SIG-M5 (cell line): ENCODE measurements at places on chromosomes 12 and 14.
A peak's percentile ranks its signal among the peaks of the same experiment; 100 is the strongest.

- DNase-seq = no peak
Measured at GRCh38 chr14:87767567-87767901, 225.4 kb downstream of the GALC start.

- no peak for DNase-seq
Measured at GRCh38 chr14:104224131-104224505, 85.7 kb downstream of the KIF26A start.

GRCh38 chr12:26250801-26251200, 55.4 kb downstream of the SSPN start:
- DNase-seq = no peak

- DNase-seq = no peak
Measured at GRCh38 chr12:100337727-100338126, 19.1 kb upstream of the SLC17A8 start.

DNA sequence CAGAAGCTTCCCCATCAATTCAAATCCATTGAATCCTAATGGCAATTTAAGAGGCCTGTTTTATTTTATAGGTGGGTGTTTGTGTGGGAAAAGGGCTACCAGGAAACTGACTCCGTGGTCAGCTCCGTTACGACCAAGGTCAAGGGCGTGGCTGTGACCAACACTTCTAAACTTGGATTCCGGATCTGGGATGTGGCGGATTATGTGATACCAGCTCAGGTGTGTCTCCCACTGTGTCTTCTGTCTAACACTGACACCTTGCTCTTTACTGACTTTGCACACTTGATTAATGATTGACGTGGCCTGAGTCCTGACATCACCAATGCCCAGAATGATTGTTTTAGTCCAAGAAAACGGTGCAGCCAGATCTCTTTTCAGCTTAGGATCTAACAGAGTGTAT, 7.1 kb downstream of the P2RX4 start:
- no peak for DNase-seq

- DNase-seq = no peak
Measured at GRCh38 chr12:13210236-13211190, 14.0 kb downstream of the EMP1 start.

GRCh38 chr14:43258396-43258795, 1248.7 kb downstream of the FSCB start:
- DNase-seq = no peak

GRCh38 chr14:32508281-32508680, 179.2 kb downstream of the AKAP6 start:
- DNase-seq = no peak

DNA sequence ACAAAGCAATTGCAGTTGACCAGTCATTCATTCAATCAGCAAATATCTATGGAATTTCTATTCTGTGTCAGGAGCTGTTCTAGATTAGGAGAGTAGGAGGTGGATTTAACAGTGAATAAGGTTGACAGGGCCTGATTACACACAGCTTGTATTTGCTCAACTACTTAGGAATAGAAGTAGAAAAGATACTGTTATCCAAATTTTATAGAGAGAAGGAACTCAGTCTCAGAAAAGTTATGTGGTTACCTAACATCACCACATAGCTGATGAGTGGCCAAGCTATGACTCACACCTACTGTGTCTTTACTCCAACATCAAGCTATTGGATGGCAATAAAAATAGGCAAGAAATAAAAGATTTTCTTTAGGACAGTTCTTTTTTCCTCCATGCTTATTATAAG, 374.8 kb downstream of the RMST start:
- no peak for DNase-seq

DNA sequence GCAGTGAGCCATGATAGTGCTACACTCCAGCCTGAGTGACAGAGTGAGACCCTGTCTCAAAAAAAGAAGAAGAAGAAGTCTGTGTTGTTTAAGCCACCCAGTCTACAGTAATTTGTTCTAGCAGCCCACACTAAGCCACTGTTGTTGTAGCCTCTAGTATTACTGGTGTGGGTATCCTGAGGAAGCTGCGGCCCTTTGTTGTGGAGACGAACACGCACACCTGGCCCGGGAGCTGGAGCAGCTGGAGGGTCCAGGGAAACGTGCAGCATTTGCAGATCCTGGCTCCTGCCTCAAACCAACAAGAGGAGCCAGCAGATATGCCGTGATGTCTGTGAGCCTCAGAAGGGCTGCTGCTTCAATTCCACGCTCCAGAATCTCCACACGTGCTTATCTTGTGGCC, 65.3 kb downstream of the MAP1LC3B2 start:
- DNase-seq = no peak

GRCh38 chr12:10307630-10308029, at the start of gene KLRD1:
TSS of gene KLRD1 (plus strand) at chr12:10307870. CDS start at chr12:10308078, 208 bp downstream.
- no peak for DNase-seq

- DNase-seq = no peak
Measured at GRCh38 chr12:92098594-92099380, 46.9 kb downstream of the BTG1 start.

DNA sequence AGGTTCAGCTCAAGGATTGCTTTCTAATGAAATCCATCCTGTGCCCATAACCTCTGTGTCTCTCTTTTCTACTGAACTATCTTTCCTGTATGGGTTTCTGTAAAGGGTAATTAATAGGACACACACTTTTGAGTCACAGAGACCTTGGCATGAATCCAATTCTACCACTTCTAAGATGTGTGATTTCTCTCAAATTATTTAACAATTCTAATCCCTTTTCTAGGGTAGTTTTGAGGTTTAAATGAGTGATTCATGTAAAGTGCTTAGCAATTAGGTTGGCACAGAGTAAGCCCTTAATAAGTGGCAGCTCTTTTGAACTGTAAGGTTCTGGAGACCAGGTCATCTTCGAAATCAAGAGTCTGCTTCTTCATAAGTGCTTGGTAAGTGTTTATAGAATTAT, 202.7 kb downstream of the RASSF9 start:
- DNase-seq = no peak

DNA sequence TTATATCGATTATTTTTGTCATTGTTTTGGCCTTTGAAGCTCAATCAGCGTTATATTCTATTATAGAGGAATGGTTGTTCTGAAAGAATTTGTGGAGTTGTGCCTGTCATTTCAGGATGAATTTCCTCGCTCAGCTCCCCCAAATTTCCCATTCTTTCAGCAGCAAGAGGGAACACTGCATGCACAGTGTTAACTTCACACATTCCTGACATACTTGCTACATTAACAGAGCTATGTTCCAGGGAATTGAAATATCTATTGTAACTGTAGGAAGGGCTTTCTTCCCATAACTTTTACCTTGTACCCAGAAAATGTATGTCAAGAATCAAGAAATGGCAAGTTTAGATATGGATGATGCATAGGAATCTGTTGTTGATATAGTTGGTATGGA, 379.0 kb downstream of the LRIG3 start:
- DNase-seq = no peak

DNA sequence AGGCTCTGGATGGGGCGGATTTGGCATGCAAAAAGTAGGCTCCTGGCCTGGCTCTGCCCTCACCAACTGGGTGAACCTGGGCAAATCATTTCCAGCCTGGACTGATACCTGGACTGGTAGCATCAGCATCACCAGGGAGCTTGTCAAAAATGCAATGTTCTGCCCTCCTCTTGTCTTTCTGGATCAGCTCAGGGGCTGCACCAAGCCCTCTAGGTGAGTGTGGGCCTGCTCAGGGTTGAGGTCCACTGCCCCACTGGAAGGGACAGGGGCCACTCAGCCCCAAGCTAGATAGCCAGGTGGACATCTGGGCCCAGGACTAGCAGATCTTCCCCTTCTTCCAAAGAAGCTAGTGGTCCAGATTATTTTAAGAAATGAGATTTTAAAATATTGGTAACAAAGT, 99.6 kb downstream of the RBM19 start:
- DNase-seq = no peak

GRCh38 chr14:64891173-64891838, 11.6 kb upstream of the SPTB start:
- no peak for DNase-seq

- no peak for DNase-seq
Measured at GRCh38 chr14:37992499-37992898, 215.2 kb upstream of the SSTR1 start.

DNA sequence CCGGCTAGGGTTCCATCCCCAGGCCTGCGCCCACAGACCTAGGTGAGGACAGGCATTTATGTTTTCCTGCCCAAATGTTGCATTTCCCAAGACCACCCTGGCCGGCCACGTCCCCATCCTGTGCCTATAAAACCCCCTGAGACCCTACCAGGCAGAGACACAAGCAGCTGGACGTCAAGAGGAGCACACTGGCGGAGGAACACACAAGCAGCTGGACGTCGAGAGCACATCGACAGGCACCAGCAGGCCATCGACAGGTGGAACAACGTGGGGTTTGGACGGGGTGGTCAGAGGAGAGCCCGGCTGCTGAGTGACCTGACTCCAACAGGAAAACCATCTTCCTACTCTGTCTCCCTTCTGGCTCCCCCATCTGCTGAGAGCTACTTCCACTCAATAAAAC, 19.6 kb upstream of the LDHB start:
- DNase-seq = no peak

DNA sequence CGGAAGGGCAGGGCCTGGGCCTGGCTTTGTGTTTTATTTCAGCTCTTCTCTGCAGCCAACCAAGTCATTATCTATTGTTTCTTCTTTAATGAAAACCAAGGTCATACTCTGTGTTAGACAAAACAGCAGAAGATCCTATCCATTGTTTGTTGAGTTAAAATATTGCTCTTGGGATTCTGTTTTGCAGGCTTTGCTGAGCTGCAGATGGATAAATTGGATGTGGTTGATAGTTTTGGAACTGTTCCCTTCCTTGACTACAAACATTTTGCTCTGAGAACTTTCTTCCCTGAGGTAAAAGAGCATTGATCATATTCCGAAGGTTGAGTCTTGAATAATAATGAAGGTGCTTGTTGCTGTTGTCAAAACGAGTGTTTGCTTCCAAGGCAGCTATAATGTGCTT, 106.6 kb downstream of the PLXNC1 start:
- DNase-seq = no peak

GRCh38 chr12:102069707-102070106, 7.9 kb upstream of the WASHC3 start:
- DNase-seq = no peak

GRCh38 chr12:47237751-47238211, 158.0 kb upstream of the AMIGO2 start:
- no peak for DNase-seq

GRCh38 chr12:113261847-113262470, 40.7 kb downstream of the TPCN1 start:
- DNase-seq = no peak

DNA sequence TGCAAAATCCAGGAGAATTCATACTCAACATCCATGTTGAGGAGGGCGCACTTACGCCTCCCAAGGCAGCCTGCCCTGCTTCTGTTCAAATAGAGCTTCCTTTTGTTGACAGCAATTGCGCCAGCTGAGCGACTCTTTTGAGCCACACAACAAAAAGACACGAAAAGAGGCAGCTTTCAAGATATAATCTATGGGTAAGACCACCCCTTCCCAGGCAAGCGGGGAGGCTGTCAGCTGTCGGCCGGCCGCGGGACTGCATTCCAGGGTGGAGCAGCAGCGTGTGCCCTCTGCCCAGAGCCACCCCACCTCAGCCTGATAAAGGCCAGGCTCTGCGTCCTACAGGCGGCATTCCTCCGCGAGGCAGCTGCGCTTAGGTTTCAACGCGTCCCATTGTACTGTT, 15.8 kb upstream of the STAB2 start:
- no peak for DNase-seq

DNA sequence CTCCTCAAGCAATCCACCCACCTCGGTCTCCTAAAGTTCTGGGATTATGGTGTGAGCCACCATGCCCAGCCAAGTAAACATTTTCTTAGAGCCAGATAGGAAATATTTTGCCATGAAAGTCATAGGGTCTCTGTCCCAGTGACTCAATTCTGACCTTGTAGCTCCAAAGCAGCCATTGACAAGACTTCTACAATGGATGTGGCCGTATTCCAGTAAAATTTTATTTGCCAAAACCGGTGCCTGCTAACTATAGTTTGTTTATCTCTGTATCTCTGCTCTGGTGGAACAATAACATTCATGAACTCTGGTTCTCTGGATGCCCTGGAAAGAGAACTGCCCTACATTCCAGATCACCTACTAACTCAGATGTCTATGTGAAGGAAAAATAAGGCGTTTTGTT, 54.6 kb upstream of the USP44 start:
- no peak for DNase-seq

- no peak for DNase-seq
Measured at GRCh38 chr14:22979748-22980392, 2.5 kb downstream of the AJUBA start.

GRCh38 chr14:32847867-32848266, 90.8 kb upstream of the NPAS3 start:
- DNase-seq = no peak

- DNase-seq = peak; percentile 15
Measured at GRCh38 chr12:109994401-109995175, 1.6 kb downstream of the GIT2 start.

DNA sequence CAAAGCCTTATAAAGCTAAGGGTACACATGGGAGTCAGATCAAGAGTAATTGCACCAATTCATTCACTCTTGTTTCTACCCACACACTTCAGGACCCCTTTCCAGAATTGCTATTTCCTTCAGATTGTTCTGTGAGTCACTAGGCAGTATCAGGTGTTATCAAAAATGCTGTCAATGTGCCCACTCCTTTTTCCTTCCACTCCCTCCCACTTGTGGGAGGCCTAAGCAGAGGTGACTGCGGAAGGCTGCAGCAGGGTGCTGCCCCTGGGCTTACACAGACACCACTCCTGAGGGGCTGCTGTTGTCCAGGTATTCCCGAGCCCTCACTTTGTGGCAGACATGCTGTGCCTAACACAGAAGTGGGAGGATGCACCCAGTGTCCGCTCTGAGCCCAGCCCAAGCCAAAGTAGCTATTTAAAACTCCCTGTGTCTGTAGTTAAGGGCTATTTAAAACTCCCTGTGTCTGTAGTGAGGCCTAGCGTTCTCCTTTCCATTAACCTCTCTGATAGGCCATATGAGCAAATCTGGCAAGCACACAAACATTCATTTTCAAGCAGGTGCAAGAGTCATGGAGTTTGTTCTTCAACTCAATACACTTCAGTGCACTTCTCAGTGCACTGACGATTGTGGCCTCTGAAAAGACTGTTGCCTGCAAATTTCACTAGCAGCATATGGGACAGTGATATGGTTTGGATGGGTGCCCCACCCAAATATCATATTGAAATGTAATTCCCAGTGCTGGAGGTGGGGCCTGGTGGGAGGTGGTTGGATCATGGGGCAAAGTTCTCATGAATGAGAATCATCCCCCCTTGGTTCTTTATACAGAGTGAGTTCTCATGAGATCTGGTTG, 117.8 kb downstream of the PHLDA1 start:
- DNase-seq = no peak

DNA sequence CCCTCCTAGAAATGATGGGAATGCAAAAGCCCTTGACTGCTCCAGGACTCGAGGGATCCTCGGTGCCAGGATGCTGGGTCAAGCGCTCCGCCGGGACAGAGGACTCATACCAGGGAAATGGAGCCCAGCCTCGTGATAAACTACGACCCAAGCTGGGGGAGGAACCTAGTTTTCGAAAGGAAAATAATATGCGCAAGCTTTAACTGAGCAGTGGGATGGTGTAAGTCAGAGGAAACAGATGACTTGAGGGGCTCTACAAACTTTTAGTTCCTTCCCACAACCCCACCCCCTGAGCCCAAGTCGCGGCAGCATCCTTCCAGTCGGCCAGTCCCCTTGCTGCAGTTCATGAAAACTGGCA, 654 bp upstream of the SUPT16H start:
- peak; percentile 31 for DNase-seq
